ENCODE measurements at places on chromosomes 1 and 21.

GRCh38 chr1:55803429-55803828 lies 588.3 kb upstream of the USP24 start:
- DNase-seq = no peak

DNA sequence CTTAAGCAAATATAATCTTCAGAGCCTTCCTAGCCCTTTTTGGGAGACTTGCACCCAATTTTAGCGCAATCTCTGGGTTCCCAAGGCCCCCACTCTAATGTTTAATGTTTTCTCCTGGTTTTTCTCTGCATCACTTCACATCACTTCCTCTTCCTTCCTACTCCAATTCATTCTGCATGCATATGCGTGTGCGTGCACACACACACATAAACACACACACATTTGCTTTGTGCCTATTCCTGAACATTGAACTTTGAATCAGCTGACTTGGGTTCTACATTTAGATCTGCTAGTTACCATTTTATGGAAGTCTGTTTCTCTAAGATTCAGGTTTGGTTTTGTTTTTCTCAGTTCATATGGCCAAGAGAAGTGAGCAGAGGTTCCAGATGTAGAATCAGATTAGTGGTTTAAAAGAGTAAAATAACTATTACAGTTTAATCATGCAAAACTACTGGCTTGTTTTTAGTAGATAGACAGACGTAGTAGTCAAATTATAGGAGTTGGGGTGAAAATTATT lies 7.4 kb upstream of the EDEM3 start:
- DNase-seq = no peak

GRCh38 chr1:194281376-194281775 lies 1095.0 kb upstream of the B3GALT2 start:
- DNase-seq = no peak

GRCh38 chr1:101452825-101453224 lies 216.0 kb downstream of the S1PR1 start:
- no peak for DNase-seq

GRCh38 chr1:87926921-87927320 lies 598.2 kb downstream of the LMO4 start:
- DNase-seq = no peak

DNA sequence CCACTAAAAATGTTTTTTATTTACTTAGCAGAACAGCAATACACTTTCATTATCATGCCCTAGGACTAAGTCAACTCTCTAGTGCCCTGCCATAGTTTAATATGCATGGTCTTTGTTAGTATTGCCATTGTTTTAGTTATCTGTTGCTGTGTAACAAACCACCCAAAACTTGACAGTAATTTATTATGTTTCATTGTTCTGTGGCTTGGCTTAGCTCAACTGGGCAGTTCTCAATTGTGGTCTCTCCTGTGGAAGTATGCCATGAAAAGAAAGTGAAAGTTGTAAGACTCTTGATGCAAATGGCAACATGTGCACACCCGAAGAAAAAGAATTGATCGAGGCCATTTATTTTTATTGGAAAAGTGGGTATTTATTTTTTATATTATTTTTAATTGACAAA lies 206.3 kb upstream of the KCTD3 start:
- DNase-seq = no peak

- DNase-seq = no peak
Observed at GRCh38 chr1:30923597-30923996, 15.0 kb upstream of the SDC3 start.

DNA sequence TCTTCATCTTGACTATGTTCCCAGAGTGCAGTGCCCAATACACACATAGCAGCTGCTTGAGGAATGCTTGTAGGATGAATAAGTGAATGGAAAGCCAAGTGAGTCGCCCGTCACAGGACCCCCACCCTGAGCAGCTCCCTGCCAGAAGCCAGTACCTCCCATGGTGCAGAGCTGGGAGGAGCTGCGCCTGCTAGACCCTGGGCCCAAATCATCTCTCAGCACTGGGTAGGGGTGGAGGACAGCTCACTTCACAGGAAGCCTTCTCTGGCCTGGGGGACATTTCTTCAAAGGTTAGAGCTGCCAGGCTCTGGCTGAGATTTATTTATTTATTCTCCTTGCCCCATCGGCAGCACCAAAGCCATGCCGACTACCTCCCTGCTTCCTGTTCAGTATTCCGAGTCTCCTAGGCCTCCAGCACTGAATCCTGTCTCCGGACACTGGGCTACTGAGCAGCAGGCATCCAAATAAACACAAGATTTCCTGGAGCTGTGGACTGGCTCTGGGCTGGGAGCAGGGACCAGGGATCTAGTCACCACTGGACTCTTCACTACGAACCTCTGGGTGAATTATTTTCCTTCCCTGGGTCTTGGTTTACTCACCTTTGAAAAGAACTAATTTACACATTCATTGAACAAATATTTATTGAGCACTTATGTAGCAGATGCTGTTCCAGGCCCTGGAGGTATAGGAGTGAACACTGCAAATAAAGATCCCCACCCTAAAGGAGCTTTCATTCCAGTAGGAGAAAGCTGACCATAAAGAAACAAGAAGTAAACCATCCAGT lies 187.7 kb downstream of the TRABD2B start:
- DNase-seq = no peak

All from dermis blood vessel endothelial cell (primary cell).